CMK (cell line): ENCODE measurements at places on chromosomes 6 and 20.

DNA sequence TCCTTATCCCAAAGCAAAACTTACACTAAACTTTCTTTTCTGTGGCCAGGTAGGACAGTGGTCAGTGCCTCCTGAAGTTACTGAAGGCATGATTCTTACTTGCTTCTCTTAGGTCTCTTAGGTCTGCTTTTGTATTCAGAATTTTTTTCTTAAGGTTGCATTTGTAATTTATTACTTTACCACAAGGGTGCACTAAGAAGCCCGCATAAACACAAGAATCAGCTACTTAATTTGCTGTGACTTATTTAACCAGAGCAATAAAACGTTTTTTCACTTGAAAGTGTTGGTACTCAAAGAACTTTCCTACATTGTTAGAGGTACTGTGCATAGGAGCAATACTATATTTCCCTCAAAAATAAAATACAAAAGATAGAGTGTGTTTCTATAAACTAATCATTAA lies 75.4 kb upstream of the LAMA2 start:
- no peak for DNase-seq

DNA sequence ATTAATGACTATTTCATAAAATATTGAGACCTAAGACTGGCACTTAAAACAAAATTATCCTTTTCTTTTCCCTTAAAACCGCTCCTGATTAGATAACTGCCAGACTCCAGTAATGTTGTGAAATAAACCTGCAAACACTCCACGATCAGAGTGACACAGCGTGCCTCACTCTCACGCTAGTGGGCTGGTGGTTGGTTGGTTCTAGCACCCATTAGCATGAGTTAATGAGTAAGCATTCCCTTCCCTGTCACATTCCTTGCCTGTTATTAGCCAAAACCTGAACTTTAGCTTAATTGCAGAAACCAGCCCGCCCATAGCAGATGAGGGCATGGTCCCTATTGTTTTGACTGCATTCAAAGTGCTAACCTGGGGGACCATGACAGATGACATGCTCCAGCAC lies 193.4 kb downstream of the CD83 start:
- DNase-seq, result no peak

DNA sequence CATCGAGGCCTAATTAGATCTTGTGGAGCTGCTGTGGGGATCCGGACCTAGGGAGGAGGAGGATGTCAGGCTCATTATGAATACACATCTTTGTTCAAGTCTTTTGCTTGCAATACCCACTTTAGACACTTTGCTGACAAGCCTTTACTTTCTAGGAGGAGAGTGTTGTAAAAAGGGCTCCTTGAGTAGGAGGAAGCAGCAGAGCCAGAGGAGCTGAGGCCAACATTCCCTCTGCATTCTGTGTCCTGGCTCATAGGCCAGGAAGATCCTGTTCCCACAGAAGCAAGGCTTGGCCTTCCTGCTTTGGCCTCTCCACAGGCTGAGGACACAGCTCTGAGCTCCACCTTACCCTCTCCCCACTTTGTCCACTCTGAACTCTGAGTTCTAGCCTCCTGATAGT lies 67.1 kb downstream of the TPD52L1 start:
- no peak for DNase-seq

GRCh38 chr6:164795056-164795815 lies 514.2 kb downstream of the C6orf118 start:
- DNase-seq, result no peak

- DNase-seq, result no peak
Measured at GRCh38 chr20:59525500-59526241, 78.7 kb upstream of the PHACTR3 start.

GRCh38 chr20:2237059-2237458 lies 58.7 kb upstream of the TGM3 start:
- no peak for DNase-seq

DNA sequence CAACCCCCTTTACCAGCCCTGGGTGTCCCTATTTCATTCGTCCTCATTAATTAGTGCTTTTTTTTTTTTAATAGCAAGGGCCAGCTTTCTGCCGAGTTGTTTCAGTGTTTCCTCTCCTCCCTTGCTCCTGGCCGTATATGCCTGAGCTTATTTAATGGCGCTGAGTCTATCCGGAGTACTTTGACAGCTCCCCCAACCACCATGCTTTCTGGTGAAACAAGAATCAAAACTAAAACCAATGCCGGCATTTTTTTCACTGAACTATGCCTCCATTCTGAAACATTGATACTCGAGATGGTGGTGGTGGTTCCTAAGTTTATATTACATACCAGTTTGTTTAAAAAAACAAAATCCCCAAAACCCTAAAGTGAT lies 1.2 kb downstream of the DCBLD1 start:
- no peak for DNase-seq

DNA sequence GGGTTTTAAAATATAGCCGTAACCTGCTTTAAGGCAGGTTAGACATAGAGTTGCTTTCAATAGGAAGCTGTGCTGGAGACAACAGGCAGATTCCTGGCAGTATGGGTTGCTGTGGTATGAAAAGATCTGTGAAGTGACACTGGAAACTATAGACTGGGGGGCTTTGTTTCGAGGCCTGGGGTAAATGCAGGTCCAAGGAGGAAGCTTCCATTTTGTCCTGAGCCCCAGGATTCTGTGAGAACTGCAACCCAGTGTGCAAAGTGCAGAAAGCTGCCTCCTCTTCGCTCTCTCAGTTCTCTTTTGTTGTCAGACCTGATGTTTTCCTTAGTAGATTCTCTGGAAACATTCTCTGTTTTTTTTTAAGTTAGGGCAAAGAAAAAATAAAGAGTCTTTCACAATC lies 86.9 kb downstream of the LYRM4 start:
- no peak for DNase-seq

GRCh38 chr6:56549014-56549413 lies 93.7 kb downstream of the DST start:
- no peak for DNase-seq

DNA sequence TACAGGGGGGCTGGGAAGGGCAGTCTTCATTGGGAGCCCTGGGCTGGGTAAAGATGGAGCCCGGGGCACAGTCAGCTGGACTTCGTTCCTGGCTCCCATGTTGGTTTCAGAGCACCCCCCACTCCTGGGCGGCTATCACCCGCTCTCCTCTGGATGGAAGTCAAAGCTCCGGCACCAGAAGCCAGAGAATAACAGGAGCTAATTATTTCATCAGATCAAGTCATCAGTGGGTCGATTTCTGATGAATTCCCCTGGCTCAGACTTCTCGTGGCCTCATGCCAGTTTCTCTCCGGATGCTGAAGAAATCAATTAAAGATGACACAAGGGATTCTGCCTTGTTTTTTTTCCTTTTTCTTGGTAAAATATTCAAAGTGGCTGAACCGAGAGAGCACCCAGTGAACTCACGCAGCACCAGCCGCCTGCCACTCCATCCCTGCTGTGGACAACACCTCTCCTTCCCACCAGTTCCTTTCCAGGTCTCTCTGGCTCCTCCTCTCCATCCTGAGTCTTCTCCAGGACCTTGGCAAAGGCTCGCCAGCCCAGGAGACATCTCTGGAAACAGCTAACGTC lies 22.5 kb downstream of the SULF2 start:
- DNase-seq, result no peak

DNA sequence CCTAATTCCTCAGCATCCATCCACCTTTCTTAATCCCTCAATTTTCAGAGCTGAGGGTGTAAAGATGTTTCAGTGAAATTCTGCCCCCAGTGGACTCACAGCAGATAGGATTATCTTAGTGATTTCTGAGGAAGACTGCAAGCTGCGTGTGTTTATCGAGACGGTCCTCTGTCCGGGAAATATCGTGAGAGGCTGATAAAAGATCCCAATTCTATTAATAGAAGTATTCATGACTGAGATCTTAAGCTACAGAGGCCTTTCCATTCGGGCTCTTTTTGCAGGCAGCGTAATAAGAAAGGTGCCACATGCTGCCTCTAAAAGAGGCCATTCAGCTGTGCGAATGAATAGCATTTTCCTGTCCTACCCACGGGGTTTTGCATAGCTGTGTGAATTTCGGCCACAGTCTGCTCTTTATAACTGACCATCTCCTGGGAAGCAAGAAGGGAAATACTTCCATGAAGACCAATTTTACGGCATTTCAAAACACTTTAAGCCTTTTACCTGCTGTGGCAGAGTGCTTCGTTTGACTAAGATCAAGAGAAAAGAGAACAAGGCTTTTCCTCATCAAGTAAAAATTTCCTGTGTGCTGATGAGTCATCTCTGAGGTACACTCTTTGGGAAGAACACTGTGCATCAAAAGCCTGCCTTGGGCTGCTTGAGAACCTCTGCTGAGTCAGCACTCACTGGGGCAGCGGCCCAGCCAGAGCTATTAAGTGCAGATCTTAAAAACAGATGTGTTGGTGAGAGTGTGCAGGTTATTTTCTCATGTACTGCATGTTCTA lies 208.8 kb downstream of the ARHGAP18 start:
- no peak for DNase-seq

DNA sequence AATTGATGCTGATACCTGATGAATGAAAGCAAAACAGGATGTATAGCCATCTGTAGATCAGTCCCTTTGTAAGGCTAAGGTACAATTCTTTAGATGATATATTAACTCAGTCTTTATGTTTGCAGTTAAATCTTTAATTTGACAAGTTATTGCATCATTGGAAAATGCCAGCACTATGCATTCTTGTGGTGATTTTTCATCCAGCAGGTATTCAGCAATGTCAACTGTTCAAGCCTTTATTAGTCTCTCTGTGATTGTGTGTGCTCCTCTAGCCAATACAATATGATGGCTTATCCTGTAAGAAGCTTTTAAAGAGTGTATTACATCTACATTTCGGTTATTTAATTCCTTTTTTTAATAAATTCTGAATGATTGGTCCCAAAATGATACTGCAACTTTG lies 34.3 kb downstream of the HLA-DMB start:
- DNase-seq, result no peak

DNA sequence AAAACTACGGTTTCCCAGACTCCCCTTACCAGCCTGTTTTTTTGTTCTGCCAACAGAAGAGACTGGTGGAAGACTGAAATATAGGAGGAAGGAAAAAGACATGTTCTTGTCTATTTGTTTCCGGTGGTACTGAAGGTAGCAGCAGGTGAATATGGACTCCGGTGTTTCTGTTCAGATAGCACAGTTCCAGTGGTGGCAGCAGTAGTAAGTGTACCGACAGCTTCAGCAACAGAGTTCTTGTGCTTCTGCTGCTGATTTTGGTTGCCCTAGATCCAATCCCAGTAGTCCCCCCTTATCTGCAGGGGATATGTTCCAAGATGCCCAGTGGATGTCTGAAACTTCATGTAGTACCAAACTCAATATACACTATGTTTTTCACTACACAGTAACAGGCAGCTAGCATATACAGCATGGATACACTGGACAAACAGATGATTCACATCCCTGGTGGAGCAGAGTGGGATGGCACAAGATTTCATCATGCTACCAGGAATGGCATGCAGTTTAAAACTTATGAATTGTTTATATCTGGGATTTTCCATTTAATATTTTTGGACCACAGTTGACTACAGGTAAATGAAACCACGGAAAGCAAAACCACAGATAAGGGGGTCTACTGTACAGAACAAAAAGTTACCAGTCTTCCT lies 301.8 kb downstream of the BTBD9 start:
- DNase-seq, result no peak

- no peak for DNase-seq
Measured at GRCh38 chr20:16708602-16709001, 21.2 kb upstream of the SNRPB2 start.

- no peak for DNase-seq
Measured at GRCh38 chr20:63114693-63115311, 101.1 kb downstream of the YTHDF1 start.

- peak; percentile 49 for DNase-seq
Measured at GRCh38 chr20:1255675-1256074, 10.4 kb upstream of the SNPH start.

- no peak for DNase-seq
Measured at GRCh38 chr20:2984028-2984501, 59.4 kb upstream of the GNRH2 start.

DNA sequence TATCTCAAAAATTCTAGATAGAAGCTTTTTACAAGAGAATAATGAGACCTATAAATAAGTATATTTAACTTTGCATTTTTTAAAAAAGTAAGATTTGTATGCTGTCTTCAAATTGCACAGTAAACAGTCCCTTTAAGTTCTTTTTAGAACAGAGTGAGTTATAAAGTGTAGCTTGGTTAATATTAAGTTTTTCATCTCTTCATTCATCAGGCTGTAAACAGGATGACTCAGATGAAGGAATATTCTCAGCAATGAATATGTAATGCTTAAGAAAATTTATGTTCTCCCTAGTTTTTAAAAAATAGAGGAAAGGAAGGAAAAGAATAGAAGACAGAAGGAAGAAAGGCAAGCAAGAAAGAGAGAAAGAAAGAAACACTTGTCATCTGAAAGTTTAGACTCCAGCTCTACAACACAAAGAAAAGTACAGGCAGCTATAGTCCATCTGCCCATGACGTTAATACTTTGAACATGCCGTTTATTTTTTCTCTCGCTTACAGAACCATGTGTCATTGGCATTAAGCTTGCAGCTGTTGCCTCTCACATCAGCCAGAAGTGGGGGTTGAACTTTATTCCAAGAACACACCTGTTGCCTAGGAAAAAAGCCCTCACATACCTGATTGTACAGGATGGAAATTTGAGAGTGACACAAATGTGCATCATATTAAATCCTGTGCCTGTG lies 36.1 kb downstream of the CAP2 start:
- no peak for DNase-seq

DNA sequence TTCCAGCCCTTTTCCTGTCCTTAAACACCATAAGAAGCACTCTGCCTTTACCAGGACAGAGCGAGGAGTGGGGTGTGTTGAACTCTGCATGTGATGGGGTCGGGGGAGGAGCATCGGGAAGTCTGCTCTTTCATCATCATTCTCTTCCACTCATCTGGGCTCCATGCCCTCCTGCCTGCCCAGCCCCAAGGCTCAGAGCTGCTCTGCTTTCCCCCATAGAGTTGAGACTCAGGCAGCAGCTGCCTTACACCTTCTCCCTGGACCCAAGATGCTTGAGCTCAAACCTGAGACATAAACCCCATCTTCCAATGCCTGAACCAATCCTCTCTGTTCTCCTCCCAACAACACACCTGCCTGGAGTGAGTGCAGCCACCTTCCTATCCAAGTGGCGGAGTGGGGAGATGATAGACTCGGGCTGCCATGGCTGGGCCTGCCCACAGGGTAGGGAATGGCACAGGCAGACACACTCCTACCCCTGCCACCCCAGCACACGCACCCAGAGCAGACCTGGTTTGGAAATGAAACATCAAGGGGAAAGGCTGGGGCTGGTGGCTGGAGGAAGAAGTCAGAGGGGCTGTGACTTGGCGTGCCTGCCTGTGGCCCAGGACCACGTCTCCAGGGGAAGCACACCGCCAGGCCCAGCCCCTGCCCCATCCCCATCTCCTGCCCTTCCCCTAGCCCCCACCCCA lies 28.4 kb downstream of the TFEB start:
- no peak for DNase-seq
